ENCODE measurements at places on chromosomes 13 and 19.

DNA sequence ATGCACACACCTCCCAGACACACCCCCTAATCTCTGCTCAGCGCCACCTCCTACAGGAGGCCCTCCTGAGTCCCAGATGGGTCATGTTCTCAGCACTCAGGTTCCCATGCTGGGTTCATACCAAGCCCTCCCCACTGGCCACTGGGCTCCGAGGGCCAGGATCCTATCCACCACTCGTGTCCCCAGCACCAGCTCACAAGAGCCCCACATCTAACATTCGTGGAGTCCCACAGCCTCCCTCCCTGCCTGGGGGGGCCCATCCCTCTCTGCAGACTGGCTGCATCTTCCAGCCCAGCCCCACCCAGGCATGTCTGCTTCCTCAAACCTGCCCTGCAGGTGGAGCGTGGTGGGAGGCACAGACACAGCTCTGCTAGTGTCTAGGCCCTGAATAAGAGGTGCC, 227.4 kb downstream of the TUBA3C start:
- DNase-seq: no peak

DNA sequence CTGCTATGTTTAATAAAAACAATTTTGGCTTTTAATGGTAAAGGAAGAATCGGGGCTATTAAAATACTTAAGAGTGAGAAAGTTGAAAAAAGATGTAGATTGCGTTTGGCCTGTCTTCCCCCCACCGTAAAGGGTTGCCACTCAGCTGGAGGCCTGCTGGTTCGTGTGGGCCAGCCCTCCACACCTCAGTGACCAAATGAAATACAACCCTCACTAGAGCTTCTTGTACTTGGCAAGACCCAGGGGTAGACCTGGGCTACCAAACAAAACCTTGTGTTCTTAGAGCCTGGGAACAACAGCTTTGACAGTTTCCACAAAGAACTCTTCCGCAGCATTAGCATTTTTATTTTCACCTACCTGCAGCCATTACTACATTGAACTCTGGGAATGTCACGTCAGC, 152.8 kb upstream of the PABPC3 start:
- no peak for DNase-seq

DNA sequence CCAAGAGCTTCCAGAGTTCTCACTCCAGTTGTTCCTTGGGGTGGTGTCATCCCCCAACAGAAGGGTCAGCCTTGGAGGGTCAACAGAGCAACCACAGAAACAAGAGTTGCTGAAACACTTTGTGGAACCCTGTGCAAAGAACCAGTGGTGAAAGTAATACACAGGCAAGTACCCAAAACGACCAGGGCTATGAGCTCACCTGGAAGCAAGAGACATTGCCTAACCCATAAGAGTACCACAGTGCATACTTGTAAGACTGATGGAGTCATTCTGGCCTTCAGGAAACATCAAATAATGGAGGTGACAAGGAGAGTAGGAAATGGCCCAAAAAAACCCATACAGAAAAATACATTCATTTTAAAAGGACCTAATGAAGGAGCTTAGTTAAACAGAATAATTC, 184.3 kb upstream of the TSC22D1 start:
- no peak for DNase-seq

- no peak for DNase-seq
Measured at GRCh38 chr19:17339088-17339741, 1.9 kb downstream of the GTPBP3 start.

GRCh38 chr13:22765547-22765946, 415.2 kb upstream of the SGCG start:
- DNase-seq: no peak

DNA sequence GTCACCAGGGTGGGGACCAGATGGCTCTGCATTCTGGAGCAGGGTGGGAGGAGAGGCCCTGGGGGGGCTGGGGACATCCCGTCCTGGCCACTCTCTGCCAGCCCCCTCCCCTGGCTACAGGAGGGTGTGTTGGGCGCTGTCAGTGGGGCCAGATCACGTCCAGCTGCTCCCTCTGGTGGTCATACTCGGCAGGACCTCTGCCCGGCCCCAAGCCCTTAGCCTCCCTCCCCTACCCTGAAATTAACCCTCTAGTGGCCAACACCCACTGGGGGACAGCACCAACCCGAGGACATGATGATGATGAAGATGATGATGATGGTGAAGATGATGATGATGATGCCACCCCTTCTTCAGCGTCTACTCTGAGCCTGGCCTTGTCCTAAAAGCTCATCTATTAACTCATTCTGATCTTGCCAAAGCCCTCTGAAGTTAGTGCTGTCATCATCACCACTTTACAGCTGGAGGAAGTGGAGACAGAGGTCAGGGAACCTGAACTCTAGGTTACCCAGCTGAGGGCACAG, 590 bp upstream of the LGI4 start:
- DNase-seq: peak; percentile 56

DNA sequence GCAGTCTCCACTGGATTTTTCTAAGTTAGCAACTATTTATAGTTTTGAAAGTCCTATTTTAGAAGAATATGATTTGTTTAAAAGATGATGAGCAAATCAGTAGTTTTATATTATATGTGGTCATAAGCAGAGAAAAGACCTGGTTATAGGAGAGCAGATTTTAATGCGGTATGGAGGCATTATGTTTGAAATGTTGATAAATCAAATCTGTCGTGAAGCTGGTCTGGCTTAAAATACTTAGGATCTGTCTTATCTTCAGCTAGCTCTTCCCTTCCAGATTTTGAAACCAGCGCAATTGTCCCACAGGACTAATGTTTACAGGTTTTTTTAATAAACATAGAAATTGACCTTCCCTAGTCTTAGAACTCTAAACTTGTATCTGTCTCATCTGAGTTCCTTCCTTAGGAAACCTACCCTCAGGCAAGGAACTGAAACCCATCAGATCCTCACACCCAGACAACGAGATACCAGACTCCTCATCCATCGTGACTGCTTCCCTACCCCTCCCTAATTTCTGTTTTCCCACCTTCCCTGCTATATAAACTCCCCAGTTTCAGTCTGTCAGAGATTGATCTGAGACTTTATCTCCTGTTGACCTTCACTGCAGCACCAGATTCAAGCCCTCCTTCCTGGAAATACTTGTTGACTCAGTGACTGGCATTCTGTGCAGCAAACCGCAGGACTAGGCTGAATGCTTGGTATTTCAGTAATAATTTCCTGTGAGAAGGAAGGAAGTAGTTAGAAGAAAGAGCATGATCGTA, 37.8 kb upstream of the CXCL17 start:
- DNase-seq: no peak

- no peak for DNase-seq
Measured at GRCh38 chr13:107901230-107901629, 314.1 kb downstream of the LIG4 start.

GRCh38 chr13:45119469-45119990, 780 bp upstream of the GTF2F2 start:
- peak; percentile 36 for DNase-seq

GRCh38 chr13:32029684-32030083, 1.9 kb upstream of the FRY start:
- DNase-seq: no peak

GRCh38 chr19:41234512-41235168, 15.6 kb downstream of the AXL start:
- DNase-seq: no peak

DNA sequence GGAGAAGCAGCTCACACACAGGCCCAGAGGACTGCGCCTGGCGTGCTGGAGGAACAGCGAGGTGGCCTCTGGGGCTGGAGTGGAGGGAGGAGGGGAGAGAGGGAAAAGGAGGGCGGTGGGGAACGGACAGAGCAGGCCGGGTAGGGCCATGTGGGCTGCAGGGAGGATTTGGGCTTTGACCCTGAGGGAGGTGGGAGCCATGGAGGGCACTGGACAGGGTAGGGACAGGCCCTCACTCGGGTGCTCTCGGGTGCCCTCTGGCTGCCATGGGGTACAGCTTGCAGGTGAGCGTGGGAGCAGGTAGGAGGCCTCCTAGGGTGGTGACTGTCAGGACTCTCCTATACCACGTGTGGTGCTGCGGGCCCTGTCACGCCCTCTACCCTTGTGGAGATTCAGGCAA, 22.8 kb downstream of the PLIN4 start:
- DNase-seq: no peak

- DNase-seq: no peak
Measured at GRCh38 chr13:66714795-66715194, 515.3 kb downstream of the PCDH9 start.

DNA sequence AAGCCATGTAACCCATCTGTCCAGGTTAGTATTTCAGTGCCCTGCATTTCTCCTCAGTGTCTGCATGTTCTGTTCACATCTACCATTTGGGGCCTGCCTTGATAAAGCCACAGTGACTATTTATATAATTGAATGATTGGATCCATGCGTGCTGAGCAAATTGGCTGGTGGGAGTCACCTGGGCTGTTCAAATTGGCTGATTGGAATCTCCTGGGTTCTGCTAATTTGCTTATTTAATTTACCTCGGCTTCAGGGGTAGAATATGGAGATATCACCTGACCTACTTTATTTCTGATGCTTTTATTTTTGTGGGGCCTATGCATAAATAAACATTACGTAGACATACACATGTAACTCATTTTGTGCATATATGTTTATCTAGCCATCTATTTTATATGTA, 167.7 kb downstream of the ZNF486 start:
- DNase-seq: no peak

DNA sequence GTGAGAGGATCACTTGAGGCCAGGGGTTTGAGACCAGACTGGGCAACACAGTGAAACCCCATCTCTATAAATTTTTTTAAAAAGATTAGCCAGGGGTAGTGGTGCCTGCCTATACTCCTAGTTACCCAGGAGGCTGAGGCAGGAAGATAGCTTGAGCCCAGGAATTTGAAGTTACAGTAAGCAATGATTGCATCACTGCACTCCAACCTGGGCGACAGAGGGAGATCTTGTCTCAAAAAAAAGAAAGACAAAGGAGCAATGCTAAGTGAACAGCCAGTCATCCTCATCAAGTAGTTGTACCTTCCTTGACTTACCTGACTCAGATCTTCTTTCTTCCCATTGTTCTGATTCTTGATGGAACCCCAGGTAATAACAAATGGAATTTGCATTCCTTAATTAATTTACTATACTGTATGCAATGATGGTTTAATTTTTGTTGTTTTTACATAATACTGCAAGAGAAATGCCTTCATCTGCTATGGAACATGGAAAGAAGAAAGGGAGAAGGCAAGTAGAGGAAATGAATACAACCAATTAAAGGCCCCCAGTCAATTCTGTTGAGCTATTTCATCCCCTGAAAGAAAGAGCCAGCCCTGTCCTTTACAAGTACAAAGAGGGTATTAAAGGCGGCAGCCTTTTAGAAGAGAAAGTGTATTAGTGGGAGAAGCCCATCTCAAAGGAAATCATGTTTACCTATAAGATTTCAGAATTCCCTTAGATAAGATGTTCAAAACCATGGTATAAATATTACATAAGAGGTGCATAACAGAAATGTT, 316.7 kb downstream of the DIAPH3 start:
- no peak for DNase-seq

GRCh38 chr19:15353908-15354307, 21.6 kb upstream of the BRD4 start:
- no peak for DNase-seq

DNA sequence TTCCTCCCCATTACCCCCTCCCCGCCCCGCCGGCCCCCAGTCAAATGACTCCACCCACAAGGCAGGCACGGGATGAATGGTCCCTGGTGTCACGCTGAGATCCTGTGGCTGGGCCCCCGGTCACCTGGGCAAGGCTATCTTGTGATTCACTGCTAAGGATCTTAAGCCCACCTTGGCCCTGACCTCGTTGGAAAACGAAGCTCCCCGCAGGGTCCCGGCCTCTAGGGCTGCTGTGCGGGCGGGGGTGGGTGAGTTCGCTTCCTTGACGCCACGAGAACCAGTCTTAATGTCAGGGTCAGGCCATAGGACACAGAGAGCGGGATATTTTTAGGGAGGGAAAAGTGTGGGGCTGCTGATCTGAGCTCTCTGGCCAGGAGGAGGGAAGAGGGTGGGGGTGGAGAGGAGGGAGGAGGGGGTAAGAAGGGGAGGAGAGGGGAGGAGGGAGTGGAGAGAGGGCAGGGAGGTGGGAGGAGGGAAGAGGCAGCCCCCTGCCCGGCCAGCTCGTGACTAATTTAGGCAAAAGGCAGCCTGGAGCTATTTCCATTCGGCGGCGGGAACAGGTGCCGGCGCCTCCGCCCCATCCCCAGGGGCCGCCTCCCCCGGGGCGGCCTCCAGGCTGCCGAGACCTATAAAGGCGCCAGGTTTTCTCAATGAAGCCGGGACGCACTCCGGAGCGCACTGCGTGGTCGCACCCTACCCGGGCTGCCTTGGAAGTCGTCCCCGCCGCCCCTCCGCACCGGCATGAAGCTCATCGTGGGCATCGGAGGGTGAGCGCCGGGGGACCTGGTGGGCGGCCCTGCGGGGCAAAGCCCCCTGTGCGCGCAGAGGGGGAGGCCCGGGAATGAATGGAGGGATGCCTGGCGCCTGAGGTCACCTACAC, at the start of gene NMRK2:
Gene NMRK2 (plus strand): TSS at position 139 of the 880 bp plus-strand sequence. CDS start 603 bp downstream, at position 742.
- no peak for DNase-seq

Data from T-helper 17 cell (primary cell).